Stimulated activated CD4-positive, alpha-beta T cell treated with anti-CD3 and anti-CD28 coated beads, Interleukin-15, amount 100 ng/mL, for 1 hour (primary cell): ENCODE measurements at places on chromosomes 3 and 15.

- no peak for DNase-seq
These were observed 5.9 kb downstream of the SLC49A4 start for GRCh38 chr3:122800706-122801237.

DNA sequence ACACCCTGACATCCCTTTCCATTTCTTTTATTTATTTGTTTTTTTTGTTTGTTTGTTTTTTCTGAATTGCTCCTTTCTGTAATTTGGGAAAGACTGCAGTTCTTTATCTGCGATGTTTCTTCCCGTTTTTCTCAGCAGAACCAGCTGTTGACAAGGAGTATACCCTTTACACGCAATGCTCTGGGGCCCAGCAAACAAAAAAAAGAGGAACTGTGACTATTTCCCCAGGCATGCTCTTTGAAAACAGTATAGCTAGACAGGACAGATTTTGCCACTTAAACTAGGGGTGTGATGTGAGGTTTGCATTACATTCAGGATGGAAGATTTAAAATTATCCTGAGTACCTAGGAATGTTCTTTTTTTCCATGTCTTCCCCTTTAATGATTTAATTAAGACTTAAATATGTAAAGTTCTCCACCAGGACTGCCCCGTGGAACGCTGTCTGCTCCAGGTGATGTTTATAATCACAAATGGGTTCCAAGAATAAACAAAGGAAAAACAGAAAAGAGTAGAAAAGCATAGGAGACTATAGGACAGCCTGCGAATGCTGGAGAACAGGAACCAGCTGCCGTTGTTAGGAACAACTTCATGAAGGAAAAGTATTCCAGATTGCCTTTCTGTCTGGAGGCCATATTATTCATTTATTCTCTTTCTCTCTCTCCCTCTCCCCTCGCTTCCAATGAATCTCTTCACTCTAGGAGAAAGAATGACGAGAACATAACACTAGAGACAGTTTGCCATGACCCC, 43.3 kb downstream of the TGFBR2 start:
- DNase-seq = no peak

- no peak for DNase-seq
These were observed 96.8 kb downstream of the PLCH1 start for GRCh38 chr3:155648013-155648591.

DNA sequence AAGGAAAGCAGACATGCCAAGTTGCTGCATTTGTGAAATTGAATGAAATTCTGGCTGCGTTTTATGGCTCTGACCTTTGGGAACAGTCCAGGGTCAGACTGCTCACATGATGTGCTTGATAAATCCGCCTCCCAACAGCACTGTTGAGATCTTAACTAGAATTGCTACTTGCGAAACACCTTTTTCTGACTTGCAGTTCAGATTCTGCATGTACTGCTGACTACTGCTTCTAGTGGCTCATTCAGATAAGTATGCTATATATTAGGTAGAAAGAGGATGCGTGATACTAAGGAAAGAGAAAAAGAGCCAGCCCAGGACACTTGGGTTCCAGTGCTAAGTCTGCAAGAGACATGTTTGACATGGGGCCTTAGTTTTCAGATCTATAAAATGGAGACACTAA, 129.4 kb downstream of the LPP start:
- DNase-seq = no peak

GRCh38 chr15:66868918-66869317, 166.9 kb downstream of the SMAD6 start:
- no peak for DNase-seq

DNA sequence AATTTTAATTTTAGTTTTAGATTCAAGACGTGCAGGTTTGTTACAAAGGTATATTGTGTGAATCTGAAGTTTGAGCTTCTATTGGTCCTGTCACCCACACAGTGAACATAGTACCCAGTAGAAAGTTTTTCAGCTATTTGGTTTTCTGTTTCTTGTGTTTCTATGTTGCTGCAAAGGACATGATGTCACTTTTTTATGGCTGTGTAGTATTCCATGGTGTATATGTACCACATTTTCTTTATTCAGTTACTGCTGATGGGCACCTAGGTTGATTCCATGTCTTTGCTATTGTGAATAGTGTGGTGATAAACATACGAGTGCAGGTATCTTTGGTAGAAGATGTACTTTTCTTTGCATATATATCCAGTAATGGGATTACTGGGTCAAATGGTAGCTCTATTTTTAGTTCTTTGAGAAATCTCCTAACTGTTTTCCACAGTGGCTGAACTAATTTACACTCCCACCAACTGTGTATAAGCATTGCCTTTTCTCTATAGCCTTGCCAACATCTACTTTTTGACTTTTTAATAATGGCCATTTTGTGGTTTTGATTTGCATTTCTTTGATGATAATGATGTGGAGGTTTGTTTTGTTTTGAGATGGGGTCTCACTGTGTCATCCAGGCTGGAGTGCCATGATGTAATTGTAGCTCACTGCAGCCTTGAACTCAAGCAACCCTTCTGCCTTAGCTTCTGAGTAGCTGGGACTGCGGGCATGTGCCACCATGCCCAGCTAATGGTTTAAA, 43.9 kb downstream of the LIMD1 start:
- no peak for DNase-seq

DNA sequence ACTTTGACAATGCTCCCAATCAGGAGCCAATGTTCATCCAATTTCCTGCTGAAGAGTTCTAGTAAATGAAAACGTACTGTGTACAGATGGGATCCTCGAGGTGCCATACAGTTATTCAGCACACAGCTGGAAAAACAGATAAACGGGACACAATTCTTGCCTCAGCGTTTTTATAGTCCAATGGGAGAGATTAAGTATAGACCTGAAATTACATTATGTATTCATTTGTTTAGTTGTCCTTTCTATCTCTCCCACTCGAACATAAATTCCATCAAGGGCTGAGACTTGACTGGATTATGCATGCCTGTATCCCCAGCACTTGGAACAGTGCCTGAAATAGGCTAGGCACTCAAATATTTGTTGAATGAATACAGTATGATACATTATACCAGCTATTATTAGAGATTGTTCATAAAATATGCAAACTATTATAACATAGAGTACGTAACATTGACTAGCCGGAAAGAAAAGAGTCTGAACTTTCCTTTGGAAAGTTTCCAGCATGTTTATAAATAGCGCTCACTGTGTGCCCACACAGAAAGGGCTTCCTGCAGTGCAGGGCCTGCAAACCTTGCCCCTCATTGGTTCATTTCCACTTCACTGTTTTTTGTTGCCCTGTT, 27.4 kb upstream of the SNTN start:
- DNase-seq = no peak

GRCh38 chr3:31505371-31506048, 27.2 kb upstream of the STT3B start:
- DNase-seq = no peak

DNA sequence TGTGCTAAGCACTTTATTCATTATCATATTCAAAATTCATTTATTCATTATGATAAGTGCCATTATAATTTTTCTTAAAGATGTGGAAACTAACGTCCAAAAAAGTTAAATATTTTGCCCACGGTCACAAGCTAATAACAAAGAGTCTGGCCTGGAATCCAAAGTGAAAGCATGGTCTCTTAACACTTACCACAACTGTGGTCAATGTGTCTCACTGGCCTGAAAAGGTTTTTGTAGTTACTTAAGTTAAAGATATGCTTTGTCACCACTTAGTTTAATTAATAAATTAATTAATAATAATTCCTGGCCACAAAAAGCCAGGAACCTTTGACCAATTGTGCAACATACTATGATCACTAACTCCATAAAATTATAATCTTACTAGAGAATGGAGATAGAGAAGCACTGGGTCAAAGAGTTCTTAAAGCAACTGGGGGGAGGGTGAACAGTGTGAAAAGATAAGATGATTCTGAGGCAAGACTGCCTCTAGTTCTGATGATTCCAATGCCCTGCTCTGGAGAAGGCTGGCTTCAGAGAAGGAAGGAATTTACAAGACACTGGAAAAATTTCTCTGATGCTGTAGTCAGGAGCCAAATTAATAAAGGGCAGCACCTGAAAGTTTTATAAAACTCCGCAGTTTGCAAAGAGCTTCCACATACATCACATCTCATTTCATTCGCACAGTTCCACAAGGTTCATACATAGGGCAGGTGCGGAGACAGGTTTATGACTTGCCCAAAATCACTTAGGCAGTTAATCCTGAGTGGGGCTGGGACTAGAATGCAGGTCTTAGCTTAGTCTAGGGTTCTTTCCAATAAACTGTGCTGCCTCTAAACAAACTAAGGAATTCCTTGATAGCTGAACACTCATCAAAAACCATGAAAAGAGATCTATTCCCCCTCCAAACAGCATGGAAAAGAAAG, 32.5 kb downstream of the NPTN start:
- DNase-seq = no peak

DNA sequence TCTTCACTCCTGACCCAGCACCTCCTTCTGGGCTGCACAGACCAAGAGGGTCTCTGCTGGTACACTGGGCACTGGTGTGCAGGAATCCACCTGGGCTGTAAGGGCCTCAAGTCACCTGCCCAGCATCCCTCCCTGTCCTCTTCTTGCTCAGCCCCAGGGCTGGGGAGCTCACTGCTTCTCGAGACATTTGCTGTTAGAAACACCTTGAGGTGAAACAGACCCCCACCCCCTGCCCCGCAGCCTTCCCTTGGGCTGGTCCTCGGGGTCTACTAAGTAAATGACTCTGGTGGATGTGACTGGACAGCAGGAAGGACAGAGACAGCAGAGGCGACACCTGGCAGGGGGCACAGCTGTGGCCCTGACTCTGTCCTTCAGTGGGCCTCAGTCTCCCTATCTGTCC, 29.1 kb downstream of the LOXL1 start:
- no peak for DNase-seq

GRCh38 chr15:38354315-38354929, 99.5 kb upstream of the FAM98B start:
- peak; percentile 5 for DNase-seq

DNA sequence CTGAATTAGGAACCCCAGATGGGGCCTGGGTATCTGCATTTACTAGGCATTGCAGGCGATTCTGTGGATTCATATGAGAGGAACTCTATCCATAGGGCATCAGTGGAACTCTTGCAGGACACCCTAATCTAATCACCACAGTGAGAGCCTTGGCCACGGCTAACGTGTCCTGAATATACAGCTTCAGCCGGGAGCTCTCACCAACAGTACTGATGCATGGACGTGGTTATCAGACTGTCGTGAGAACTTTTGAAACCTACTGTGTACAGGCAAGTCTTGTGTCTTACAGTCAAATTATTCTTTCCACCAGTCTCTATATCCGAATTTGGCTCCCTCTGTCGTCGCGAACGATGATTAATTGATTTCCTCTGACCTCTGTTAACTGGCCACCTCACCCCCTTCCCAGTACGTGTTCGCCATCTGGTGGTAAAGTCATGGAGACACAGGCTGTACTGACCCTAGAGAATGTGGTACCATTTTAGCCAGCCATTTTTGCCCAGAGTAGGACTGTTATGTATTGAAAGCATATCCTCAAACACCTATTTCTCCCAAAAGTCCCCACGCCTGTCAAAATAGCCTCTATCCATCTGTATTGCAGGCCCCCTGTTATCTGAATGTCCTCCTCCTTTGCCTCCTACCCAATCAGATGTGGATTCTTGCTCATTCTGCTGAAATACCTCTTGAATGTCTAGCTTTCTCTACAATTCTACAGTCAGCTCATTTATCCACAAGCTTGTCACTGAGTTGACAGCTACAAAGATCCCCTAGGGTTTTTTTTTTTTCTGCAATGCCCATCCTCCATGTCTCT, 39.7 kb downstream of the GLDN start:
- no peak for DNase-seq

GRCh38 chr15:64580696-64581407, 120.5 kb downstream of the ZNF609 start:
- DNase-seq = no peak

DNA sequence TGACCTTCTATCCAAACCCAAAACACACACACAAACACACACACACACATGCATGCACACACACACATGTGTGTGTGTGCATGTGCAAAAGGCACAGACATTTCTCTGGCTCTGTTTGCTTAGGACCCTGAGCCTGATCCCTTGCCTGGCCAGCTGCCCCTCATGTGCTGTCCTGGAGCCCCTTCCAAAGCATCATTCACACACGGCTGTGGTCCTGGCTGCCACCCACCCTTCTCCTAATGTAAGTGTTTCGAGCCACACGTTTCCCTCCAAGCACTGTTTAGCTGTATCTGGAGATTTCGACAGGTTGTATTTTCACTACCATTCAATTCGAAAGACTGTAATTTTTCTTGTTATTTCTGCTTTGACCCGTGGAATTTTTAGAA, 45.8 kb upstream of the KLF13 start:
- DNase-seq = no peak

GRCh38 chr3:48614044-48614443, 4.6 kb upstream of the UQCRC1 start:
- no peak for DNase-seq

- DNase-seq = peak; percentile 16
These were observed 627 bp downstream of the NT5DC2 start for GRCh38 chr3:52532838-52533622.

DNA sequence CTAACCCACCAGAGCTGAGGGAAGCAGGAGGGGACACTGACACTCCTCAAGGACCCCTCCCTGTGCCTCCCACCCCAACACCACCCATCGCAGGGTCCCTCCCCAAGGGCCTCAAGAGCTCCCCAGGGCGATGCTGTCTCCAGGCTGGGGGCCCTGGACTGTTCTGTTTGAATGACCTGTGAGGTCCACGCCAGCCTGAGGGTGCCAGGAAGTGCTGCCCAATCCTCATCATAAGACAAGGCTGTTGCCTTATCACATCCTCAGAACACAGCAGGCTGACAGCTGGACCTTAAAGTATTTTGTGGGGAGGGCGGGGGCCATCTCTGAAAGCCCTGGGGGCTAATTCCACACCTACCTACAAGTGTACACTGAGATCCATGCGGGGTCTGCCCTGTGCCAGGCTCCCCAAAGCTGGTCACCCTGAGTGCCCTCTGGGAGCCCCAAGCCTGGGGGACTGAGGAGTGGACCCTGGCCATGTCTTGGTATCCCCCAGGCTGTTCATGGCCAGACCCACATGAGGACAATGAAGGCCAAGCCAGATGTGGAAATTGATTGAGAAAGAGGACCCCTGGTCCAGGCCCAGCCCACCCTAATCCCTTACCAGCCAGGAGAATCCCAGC, 23.8 kb upstream of the GOLGA6C start:
- DNase-seq = no peak

- DNase-seq = no peak
These were observed 4.3 kb downstream of the TBC1D2B start for GRCh38 chr15:78073046-78073787.

DNA sequence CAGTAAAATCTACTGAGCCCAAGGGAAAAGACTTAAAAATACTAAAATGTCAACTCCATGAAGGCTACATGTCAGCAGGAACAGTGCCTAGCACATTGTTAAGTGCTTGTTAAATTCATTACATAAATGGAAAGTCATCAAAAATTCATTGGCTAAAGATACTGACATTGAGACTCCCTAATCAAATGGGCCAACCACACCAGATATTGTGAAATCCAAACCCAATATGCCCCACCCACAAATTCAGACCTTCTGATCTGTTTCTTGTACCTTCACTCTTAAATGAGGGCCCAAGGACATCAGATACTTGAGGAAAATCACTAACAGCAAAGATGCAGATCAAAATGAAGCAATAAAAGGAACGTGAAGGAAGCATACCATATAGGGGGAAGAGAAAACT, 20.7 kb downstream of the MRPS22 start:
- no peak for DNase-seq

GRCh38 chr3:118348169-118348557, 686.5 kb downstream of the IGSF11 start:
- no peak for DNase-seq

GRCh38 chr15:41937568-41937923, 34.8 kb downstream of the EHD4 start:
- DNase-seq = no peak
